ENCODE measurements at places on chromosomes 3 and 15.
A peak's percentile ranks its signal among the peaks of the same experiment; 100 is the strongest.

GRCh38 chr3:78969483-78969882 lies 798.3 kb downstream of the ROBO1 start:
- DNase-seq: no peak

DNA sequence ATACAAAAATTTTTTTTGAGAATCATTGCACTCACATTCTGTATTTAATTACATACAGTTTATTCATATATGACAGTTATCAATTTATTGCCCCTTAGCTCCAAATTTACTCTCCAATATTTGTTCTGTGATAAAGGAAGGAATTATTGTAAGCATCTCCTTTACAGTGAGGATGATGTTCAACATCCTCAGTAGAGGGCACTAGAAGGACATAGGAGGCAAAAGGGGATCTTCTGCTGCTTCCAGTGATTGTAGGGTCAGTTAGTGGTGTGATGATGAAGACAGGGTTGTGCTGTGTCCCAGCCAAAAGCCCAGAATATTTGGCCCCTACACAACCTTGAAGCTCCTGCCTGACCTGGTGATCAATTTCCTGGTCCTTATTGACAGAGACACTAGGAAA lies 89.9 kb upstream of the DCBLD2 start:
- no peak for DNase-seq

DNA sequence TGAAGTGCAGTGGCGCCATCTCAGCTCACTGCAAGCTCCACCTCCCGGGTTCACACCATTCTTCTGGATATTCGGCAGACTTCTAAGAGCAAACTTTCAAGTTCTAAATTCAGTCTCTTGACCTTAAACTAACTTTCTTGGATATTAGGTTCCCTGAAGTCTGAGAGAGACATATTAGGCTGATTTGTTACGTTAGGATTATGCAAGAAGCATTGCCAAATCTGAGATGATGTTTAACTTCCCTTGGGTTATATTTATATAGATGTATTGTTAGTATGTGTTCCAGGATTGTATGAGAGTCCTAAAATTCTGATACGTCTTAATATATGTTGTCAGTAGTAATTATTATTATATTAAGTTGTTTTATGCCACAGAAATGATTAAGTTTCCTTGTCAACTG lies 80.1 kb downstream of the SLC6A1 start:
- no peak for DNase-seq

GRCh38 chr3:100968932-100969906 lies 24.0 kb downstream of the ABI3BP start:
- no peak for DNase-seq

GRCh38 chr3:61157414-61157813 lies 93.8 kb downstream of the FHIT start:
- no peak for DNase-seq

DNA sequence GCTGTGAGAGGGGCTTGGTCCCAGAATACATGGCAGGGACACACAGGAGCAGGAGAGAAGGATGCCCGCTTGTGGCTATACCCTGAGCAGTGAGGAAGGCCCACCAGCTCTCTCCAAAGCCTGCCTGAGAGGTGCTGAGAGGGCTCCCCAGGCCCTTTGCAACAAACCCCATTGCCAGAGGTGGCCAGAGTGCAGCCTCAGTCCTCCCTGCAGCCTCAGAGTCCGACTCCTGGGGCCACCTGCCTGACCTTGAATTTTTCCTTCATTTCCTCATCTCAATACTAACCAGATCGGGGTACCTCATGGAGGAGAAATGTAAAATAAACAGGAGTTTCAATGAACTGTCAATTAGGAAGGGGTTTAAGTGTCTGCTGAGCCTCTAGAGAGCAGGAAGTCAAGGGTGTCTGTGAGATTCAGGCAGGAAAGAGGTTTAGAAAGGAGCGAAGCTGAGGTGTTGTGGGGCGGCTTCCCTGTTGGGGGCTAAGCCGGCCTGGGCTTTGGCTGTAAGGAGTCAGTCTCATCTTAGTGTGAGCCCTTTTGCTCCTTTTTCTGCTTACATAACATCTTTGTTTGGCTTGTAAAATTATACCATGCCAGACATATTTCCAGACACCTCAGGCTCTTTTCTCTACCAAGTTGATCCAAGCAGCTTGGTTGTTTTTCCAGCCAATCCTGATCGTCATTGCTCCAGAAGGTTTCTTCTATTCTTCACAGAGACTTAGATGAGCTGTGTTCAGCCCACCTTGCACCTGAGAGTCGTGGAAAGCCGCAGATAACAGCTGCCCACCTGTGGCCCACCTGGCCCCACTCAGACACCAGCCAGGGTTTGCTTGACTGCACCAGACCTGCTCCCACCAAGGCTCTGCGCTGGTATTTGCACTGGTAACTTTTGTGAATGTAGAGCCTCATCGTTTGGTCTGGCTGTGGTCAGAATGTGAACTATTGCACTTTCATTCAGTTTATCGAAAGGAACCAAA lies 36.7 kb downstream of the CMTM7 start:
- no peak for DNase-seq

DNA sequence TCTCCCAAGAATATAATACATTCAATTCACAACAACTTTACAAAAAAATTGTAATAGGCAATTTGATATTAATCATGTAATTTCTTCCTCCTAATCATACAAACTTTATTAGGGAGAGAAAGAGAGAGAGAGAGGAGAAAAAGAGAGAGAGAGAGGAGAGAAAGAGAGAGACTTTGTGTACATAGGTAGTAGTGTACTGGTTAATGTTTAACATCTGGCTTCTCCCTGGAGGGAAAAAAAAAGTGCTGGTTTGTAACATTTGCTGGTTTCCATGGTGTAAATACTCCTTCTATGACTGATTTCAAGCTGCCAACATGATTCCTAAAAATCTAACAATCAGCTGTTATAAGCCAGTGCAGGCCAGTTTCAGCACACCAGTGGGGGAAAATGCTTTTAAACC lies 98.0 kb upstream of the ARHGEF26 start:
- no peak for DNase-seq

DNA sequence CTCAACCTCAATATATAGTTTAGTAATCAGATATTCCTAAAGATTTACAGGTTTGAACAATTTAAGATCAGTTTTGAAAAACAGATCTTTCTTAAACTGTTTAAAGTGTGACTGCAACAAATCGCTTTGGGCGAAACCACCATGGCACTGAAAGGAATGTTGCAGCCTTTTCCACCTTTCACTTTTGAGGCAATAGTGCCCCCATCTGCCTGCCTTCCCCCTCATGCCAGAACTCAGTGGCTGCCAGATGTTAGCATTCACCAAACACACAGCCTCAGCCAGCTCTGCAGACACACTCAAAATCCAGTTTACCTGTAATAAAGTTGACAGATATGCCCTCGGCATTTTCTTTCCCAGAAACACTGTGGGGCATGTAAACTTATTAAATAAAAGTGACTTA lies 3.3 kb downstream of the LYSMD4 start:
- DNase-seq: peak; percentile 51

DNA sequence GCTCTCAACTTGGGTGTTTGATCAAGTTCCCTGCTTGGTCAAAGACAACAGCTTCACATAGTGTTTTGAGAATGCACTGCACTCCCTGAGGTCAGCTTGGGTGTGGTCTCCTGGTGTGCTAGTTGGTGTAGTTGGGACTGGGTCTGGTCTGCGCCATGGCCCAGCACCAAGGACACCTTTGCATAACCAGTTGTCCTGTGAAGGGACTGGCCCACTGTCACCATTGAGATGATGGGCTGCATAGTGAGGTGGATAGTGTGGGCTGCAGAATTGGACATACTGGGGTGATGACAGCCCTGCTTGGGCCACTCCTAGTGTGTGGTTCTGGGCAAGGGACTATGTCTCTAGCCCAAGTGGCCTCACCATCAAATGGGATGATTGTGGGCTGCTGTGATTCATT lies 9.5 kb downstream of the RPSA start:
- DNase-seq: no peak

DNA sequence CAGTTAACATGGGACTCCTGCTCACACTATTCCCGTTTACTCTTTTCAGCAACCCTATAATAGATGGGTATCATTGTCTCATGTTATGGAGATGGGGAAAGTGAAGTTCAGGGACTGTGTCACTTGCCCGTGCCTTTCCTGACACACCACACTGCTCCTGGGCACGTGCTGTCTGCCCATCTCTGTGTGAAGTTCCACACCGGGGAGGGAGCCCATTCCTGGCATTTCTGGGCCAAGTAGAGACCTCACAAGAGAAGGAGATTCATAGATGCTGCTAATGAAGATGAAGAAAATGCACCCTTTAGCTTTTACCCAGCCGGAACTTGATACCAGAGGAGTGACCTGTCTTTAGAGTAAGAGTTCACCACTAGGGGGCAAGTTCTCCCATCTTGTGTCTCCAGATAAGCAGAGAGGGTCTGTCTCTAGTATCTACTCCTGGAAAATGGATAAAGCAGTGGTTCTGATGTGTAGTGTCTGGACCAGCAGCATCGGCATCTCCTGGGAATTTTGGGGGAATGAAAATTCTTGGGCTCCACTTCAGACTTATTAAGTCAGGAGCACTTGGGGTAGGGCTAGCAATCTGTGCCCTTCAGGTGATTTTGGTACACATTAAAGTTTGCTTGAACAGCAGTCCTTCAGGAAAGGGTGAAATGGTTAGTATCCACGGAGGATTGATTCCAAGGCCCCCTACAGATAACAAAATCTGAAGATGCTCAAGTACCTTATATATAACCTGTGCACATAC lies 2.0 kb upstream of the TOPBP1 start:
- peak; percentile 61 for DNase-seq

GRCh38 chr15:98923171-98923570 lies 84.4 kb downstream of the PGPEP1L start:
- no peak for DNase-seq

DNA sequence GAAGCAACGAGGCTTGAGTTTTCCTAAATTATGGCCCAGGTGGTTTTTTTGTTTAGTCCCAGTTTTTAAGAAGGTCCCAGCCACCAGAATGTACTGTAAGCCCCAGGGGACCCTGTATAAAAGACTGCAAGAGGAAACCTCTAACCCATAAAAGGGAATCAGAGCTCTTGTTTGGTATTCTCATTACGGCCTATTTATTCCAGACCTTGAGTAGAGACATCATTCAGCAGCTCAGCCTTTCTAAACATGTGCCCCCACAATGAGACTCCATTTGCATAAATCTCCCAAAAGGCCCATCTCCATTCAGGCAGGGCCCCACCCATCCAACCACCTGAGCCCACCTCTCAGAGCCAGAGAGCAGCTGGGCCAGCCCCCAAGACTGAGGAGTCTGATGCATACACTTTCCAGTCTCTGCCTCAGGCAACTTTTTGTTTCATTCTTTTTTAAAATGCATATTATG lies 25.7 kb downstream of the ZDHHC3 start:
- DNase-seq: no peak

- DNase-seq: no peak
Observed at GRCh38 chr3:42638339-42638842, 15.1 kb upstream of the ZBTB47 start.

DNA sequence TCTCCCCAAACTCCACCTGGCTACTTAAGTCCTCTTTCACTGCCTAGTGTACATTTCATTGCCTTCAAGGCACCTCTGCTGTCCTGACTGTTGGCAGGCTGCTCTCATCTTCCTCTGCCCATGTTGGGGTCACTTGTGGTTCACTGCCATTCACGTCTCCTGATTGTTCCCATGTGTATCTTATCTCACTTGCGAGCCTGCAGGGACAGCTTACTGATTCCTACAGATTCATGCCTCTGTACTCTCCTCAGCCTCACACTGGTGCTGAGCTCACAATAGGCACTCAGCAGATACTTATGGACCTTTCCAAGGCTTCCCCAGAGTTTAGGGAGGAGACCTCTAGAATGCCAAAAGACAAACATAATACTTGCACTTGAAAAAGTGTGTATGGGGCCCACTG lies 28.8 kb upstream of the ANP32A start:
- DNase-seq: no peak

- DNase-seq: no peak
Observed at GRCh38 chr3:45693941-45694521, 4.8 kb downstream of the SACM1L start.

GRCh38 chr15:46088486-46089445 lies 453.9 kb downstream of the SQOR start:
- DNase-seq: no peak

- DNase-seq: no peak
Observed at GRCh38 chr15:36778531-36778930, 199.1 kb downstream of the CDIN1 start.

DNA sequence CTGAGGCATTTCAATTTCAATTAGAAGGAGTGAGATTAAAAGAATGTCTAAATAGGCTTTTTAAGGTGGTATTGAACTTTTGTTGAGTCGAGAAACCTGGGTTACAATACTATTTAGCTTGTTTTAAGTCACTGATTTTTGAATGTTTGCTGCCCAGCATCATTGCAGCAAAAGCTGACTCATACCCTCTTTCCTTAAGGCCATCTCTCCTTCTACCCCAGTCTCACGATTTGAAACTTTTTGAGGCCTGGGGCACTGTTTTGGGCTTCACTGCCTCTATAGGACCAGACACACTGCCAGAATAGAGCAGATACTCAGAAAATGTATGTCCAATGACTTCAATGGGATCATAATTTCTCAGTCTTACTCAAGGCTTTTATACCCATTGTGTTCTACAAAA lies 319.6 kb upstream of the TGFBR2 start:
- DNase-seq: no peak

GRCh38 chr3:112598731-112599130 lies 36.9 kb downstream of the SLC35A5 start:
- DNase-seq: no peak

DNA sequence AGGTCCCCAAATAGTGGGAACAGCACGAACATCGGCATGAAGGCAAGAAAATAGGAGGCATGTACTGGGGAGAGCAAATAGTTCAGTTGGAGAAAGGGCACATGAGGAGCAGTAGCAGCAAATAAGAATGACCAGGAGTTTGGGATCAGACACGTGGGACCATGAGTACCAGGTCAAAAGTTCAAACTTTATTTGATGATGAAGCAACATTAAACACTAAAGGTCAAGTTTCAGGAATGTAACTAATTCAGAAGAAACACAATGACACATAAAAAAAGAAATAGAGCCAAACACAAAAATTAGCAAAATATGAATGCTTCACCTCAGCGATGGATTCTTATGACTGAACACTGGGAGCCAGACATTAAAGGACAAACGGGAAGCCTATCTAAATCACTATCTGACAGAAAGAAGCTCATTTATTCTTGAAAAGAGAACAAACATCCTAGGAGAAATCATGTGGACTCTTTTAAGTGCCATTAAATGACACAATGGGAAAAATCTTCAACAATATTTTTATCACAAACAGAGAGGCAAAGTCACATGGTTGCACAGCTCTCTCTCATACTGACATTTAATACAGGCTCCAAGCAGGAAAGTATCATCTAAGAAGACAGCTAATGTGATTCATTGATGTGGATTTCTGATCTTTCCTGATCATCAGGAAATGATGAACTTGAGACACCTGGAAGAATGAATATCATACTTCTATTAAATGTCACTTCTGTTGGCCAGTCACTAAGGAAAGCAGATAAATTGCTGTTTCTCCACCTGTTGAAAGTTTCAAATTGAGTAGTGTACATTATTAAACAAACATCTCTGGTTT lies 216.9 kb upstream of the THBS1 start:
- no peak for DNase-seq

- DNase-seq: no peak
Observed at GRCh38 chr15:63063164-63063756, 20.7 kb downstream of the TPM1 start.

- DNase-seq: no peak
Observed at GRCh38 chr15:88419830-88420229, 47.4 kb downstream of the MRPL46 start.

- no peak for DNase-seq
Observed at GRCh38 chr3:57068437-57069089, 8.1 kb downstream of the SPATA12 start.

All from D341Med (cell line).